Gastrocnemius medialis (tissue), 4 donors: ENCODE measurements at places on chromosomes 3 and 15. TPM values are rescaled to one million over a fixed set of nuclear protein-coding genes. Genes with fewer than 3 reads are reported as not detected.

- no peak for DNase-seq
These were observed 15.5 kb upstream of the ATP8B4 start for GRCh38 chr15:50134524-50135024.

DNA sequence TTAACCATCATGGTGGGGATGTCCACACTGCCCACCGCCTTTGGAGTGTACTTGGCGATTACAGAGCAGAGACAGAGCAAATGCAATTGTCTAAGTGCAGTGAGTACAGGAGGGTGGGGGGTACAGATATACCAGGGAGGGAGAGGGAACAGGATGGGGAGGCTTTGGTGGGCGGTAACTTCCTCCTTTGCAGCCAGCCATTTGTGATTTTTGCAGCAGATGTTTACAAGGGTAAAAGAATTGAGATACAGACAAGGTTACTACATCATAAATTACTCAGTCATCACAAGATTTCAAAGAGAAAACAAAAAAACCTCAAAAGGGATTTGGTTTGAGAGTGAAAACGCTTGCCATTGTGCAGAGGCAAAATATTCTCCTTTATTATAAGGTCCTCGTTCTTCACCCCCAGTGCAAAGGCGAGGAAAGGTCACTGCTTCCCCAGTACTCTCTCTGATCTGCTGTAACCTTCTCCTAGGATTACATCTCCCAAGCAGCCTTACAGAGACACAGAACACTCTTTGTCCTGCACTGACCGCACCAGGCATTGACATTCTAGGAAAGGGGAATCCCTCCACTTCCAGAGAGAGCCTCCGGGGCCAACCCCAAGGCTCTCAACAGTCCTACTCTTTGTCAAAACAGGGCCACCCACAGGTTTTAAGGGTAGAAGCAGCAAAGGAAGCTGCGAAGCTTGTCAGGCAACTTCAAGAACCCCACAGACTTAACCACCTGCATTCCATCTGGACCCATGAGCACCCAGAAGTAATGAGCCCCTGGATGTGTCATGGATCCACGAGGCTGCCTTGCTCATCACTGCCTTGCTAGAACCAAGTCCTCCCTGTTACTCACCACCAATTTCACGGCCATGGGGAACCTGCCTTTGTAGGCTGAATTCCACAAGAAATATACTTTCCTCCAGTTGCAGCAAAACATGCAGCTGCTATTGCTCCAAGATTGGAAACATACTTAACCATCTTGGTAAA is 117.3 kb downstream of the ADAMTS17 start:
- no peak for DNase-seq

Gene RYR3
- 7.6 TPM for total RNA-seq

Gene GOLGA8T
- total RNA-seq, result not detected

GRCh38 chr3:2423143-2423542 is 324.5 kb downstream of the CNTN4 start:
- DNase-seq, result no peak

Gene TMC3
- not detected for total RNA-seq

Gene KLHL40
- 197 TPM for total RNA-seq

- no peak for DNase-seq
These were observed 151.4 kb downstream of the SCAPER start for GRCh38 chr15:76753771-76754170.

Gene CADM2
- 2.7 TPM for total RNA-seq

- no peak for DNase-seq
These were observed 17.8 kb downstream of the CDV3 start for GRCh38 chr3:133591271-133591742.

- no peak for DNase-seq
These were observed 17.9 kb upstream of the SPPL2A start for GRCh38 chr15:50783411-50783810.

GRCh38 chr3:127422663-127423375 is 135.0 kb upstream of the PRR20G start:
- no peak for DNase-seq

Gene IL20RB
- total RNA-seq, result 0.51 TPM

Gene AHSG
- total RNA-seq, result not detected

Gene CIB2
- total RNA-seq, result 5.6 TPM

- DNase-seq, result no peak
These were observed 392.8 kb downstream of the TIGIT start for GRCh38 chr3:114686621-114687020.

DNA sequence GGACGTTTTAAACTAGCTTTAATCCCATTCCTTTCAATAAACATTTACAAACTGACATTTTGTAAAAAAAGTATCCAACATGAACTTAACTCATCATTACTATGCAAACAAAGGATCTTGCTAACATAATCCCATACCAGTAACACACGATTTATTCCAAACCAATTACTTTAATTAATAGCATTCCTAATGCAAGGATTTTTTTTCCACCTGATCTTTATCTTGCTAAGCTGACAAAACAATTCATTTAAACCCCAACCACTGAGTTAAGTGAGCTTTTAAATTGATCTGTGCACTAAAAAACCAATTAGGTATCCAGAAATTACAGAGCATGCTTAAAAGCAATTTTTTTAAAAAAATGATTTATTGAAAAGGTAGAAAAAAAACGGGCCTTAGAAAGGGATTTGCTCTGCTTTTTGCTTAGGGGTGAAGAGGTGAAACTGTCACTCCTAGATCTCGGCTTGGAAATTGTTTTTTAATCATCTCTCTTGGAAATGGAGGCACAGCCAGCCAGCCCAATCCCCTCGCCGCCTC is 1.2 kb downstream of the SH3BP5 start:
- no peak for DNase-seq

Gene GYG1
- total RNA-seq, result 298 TPM

Gene PHLDB2
- total RNA-seq, result 7.2 TPM

- peak; percentile 62 for DNase-seq
These were observed 28.8 kb upstream of the GYG1 start for GRCh38 chr3:148962513-148962912.

Gene GABRR3
- total RNA-seq, result not detected

Gene CCR5
- total RNA-seq, result 0.10 TPM

DNA sequence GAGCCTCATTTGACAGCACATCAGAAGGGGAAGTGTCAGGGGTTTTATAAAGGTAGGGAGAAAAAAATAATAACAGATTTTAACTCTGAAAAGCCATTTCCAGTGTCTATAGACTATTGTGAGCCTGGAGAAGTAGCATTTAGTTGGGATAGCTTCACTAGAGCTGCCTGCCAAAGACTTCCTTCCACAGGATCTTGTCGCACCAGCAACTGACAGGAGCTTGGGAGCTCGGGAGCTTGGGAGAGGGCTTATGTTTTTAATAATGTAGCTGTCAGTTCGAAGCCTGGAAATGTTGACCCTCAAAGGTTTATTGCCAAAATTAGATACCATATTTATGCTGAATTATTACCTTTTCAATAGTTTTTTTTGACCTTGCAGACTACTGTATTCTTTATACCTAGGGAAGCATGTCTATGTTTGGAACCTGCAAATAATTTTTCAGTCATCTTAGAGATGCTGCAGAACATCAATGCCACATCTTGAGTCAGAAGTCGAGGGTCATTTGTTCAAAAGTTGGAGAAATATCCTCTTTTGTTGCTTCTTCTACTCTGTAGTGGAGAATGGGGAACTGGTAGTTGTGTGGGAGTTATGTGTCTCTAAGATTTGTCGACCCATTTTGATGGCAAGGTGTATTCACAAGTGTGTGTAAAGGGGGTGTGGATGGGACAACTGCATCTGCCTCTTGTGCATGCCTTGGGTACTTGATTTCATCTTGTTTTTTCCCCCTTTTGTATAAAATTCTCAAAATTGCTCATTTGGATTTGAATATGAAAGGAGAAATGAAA is 41.7 kb downstream of the ARPP21 start:
- no peak for DNase-seq
